ENCODE measurements at places on chromosomes 12 and 14. TPM values are rescaled to one million over a fixed set of nuclear protein-coding genes. Genes with fewer than 3 reads are reported as not detected.

GRCh38 chr14:78152201-78153063 is 17.7 kb upstream of the NRXN3 start:
- no peak overlapping the region for H3K4me3 ChIP-seq
- peaks cover 15% of the 10 kb centered on the region for H3K4me1 ChIP-seq
- H3K36me3 ChIP-seq = no peaks in the 10 kb centered on the region
- H3K27ac ChIP-seq = no peak overlapping the region
- no peak for DNase-seq
- H3K27me3 ChIP-seq = peaks cover 48% of the 10 kb centered on the region

DNA sequence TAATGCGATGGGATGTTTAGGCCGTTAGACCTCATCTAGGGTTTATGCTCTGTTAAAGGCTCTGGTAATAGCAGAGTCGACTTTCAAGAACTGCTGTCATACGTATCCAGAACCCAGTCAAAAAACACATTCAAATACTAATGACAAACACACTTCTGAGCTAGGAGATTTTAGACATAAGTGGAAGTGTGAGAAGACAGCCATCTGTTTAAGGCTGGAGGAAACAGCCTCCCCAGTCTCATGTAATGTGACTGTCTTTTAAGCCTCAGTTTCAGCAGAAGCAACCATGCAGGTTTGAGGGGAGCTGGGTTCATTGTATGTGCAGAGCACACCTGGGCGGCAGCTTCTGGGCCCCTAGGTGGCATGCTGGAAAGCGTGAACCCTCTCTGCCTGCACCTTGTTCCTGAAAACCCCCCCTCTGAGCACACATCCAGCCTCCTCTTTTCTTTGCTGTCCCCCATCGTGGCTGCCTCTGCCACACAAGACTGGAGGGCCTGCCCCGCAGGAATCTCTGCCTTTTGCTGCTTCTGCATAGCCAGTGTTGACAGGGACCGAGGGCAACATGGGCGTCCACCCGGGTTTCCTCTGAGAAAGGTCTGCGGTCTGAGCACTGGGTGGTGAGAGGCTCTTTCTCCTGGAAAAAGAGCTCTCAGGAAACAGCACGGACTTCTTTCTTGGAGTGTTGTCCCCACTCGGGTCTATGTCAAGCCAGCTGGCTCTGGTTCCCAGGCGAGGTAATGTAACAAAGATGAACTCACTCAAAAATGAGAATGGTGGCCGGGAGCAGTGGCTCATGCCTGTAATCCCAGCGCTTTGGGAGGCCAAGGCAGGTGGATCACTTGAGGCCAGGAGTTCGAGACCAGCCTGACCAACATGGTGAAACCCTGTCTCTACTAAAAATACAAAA is 11.6 kb downstream of the WNT5B start:
- no peaks in the 10 kb centered on the region for H3K27me3 ChIP-seq
- DNase-seq = no peak
- H3K36me3 ChIP-seq = peaks cover 9% of the 10 kb centered on the region
- H3K4me3 ChIP-seq = no peak overlapping the region

GRCh38 chr14:103634156-103634555 is 5.1 kb downstream of the KLC1 start:
- H3K27me3 ChIP-seq = no peaks in the 10 kb centered on the region
- no peak overlapping the region for H3K27ac ChIP-seq
- DNase-seq = no peak
- no peak overlapping the region for H3K4me3 ChIP-seq

DNA sequence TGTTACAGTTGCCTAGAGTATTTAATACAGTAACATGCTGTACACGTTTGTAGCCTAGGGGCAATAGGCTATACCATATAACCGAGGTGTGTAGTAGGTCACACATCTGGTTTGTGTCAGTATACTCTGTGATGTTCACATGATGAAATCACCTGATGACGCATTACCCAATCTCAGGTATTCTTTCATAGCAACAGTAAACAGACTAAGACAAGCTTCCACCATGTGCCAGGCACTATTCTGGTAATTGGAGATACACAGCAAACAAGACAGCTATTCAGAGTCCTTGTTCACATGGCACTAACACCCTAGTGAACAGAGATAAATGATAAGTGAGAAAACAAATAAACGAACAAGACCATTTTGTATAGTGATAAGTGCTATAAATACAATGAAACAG is 3.8 kb upstream of the PDE3A start:
- H3K4me1 ChIP-seq = no peaks in the 10 kb centered on the region
- DNase-seq = no peak
- no peaks in the 10 kb centered on the region for H3K36me3 ChIP-seq
- no peak overlapping the region for H3K4me3 ChIP-seq

DNA sequence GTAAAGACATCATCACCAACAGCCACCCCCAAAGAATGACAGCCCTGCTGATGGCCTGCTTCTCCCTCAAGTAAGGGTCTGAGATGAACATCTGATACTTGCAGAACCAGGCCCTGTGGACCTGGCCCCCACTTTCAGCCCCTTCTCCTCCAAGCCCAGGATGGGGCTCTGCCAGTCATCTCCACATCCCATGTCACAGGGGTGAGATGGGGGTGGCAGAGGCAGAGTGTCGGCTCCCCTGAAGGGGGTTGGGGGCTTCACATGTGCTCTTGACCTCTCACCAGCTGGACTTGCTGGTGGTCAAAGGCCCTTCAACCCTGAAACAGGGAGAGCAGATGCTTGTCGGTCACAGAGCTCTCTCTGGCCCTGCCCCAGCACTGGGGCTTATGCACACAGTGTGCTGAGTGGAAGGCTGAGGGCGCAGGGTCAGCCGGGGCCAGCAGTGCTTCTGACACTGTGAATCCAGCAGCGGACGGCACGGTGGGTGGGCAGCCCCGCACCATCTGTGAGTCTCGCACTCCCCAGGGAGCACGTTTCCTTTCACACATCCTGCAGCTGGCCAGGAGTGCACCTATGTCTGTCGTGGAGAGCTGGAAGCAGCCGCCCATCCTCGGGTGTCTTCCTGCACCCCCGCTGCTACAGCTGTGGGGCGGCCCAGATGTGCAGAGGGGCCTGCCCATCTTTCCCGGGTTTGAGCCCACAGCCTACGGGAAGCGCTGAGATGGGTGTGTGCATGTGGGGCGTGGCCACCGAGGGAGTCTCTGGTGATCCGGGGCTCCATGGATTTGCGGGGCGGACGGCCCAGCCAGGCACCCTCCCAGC is 94.3 kb downstream of the ADGRD1 start:
- H3K27me3 ChIP-seq = no peaks in the 10 kb centered on the region
- no peak overlapping the region for H3K4me3 ChIP-seq
- DNase-seq = no peak
- H3K27ac ChIP-seq = no peak overlapping the region
- no peaks in the 10 kb centered on the region for H3K36me3 ChIP-seq
- no peaks in the 10 kb centered on the region for H3K4me1 ChIP-seq

- H3K27ac ChIP-seq = peak overlapping the region; percentile 81
- no peak for DNase-seq
- no peak overlapping the region for H3K4me3 ChIP-seq
- H3K27me3 ChIP-seq = no peaks in the 10 kb centered on the region
Measured at GRCh38 chr14:105421723-105422615, 2.3 kb downstream of the MTA1 start.

DNA sequence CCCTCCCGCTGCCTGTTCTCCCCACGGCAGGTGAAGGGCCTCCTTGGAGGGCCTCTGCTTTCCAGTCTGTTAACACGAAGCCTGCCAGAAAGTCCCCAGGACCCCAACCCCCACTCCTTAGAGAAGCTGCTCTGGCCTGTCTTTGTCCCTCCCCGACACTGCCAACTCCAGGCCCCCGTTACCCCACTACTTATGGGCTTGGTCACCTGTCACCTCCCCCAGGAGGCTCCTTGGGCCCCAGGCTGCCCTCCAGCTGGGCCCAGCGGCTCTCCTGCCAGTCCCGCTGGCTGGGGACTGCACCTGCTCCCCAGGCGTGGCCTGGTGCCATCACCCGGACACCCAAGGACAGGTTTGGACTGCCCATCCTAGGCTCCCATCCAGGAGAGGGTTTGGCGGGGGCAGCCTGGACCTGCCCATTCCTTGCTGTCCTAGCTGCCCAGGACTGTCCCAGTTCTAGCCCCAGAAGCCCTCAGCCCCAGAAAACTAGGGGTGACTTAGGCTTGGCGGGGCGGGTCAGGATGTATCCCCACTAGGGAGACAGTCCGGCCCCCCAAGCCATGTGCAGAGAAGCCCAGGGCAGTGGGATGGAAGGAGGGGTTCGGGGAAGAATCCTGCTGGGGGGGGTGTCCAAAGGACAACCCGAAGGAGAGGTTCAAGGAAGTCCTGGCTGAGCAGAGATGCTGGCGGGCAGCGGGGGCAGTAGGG is 155.7 kb upstream of the C14orf180 start:
- H3K27me3 ChIP-seq = no peaks in the 10 kb centered on the region
- no peak overlapping the region for H3K27ac ChIP-seq
- H3K4me3 ChIP-seq = no peak overlapping the region
- no peaks in the 10 kb centered on the region for H3K36me3 ChIP-seq

- peak; percentile 57 for DNase-seq
- H3K27me3 ChIP-seq = no peaks in the 10 kb centered on the region
- no peaks in the 10 kb centered on the region for H3K36me3 ChIP-seq
Measured at GRCh38 chr14:56487090-56487667, 92.4 kb upstream of the TMEM260 start.

DNA sequence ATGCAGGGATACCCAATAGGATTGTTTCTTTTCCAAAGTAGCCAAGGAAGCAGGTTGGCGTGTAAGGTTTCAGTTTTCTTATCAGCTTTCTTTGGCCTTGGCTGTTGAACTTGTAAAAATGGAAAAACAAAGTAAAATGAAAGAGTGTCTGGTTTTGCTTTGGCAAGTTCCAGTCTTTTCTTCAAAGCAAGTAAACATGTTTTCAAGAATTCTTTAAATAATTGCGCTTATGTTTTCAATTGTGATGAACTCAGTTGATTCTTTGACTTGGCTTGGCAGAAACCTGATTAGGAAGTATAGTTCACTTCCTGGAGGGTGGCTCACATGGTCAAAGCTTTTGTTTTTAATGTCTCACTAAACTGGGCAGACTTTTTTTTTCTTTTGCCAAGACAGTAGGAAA is 112.2 kb upstream of the USP44 start:
- H3K4me1 ChIP-seq = no peaks in the 10 kb centered on the region
- no peak overlapping the region for H3K27ac ChIP-seq

DNA sequence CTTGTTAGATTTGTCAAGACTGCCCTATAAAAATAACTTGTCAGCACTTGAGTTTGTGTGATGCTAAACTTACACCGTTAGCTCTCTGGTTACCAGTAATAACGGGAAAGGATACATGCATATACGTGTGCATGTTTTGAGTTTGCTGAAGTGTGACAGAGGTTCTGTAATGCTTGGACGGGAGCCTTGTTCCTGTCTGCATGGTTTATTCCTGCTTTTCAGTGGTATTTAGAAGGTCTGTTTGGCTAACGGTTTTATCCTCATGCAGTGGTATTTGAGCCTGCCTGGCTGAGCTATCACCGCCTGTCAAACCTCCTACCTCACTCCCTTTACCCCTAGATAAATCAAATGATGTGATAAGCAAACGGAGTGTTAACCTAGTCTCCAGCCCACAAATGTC is 305.6 kb downstream of the GALC start:
- peaks cover 38% of the 10 kb centered on the region for H3K4me1 ChIP-seq
- peak overlapping the region; percentile 66 for H3K27ac ChIP-seq
- DNase-seq = no peak
- no peak overlapping the region for H3K4me3 ChIP-seq

GRCh38 chr12:99476956-99477355 is 170.6 kb upstream of the GARIN6 start:
- no peaks in the 10 kb centered on the region for H3K27me3 ChIP-seq
- DNase-seq = no peak
- H3K4me3 ChIP-seq = no peak overlapping the region
- H3K4me1 ChIP-seq = no peaks in the 10 kb centered on the region

GRCh38 chr14:65223636-65224035 is 121.3 kb upstream of the MAX start:
- no peak overlapping the region for H3K4me3 ChIP-seq
- H3K36me3 ChIP-seq = no peaks in the 10 kb centered on the region
- no peak overlapping the region for H3K27ac ChIP-seq

DNA sequence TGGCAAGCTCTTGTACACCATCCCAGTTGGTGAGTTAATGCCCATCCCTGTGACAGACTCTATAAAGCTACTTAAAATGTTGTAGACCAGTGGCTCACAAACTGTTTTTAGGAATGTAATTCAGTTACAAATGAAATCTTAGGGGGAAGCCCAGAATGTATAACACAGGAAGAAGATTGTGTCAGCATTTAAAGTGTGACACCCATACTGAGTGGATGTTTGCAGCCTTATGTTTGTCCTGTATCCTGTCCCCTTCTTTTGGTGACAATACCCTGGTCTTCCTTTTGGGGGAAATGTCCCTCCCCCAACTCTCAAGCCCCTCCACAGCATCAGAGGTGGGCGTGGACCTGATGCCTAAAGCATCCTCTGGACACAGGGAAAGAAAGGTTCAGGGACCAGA is 47.6 kb upstream of the FAM222A start:
- no peak overlapping the region for H3K27ac ChIP-seq
- no peaks in the 10 kb centered on the region for H3K27me3 ChIP-seq
- no peaks in the 10 kb centered on the region for H3K4me1 ChIP-seq
- H3K4me3 ChIP-seq = no peak overlapping the region

DNA sequence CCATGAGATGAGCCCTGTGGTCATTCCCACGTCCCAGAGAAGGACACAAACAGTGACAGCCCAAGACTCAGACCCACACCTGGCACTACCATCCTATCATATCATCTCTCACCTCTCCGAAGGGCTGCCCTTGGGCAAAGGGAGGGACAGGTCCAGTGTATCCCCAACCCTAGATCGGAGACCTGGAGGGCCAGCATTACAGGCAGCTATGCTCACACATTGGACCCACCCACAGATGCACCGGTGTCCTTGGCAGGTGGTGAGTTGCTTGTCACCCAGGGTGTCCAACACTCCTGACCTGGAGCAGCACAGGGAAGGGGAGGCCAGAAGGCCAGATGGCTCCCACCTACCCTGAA is 117.4 kb downstream of the DICER1 start:
- no peaks in the 10 kb centered on the region for H3K27me3 ChIP-seq
- DNase-seq = no peak

DNA sequence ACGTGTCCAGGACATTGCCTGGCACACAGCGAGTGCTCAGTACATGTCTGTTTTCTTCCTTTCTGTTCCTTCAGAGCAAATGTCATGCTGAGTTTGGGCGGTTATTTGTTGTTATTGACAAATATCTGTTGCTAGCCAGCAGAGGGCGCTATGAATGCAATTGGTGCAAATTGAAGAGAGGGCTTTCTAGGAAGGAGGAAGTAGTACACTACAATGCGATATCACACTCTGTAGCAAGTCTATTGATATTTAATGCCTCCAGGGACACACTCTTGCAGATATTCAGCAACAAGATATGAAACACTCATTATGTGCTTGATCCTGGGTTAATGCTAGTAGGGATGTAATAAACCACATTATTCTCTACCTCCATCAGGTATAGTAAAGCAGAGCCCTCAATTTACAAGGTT is 267.3 kb upstream of the SRRM4 start:
- H3K27me3 ChIP-seq = no peaks in the 10 kb centered on the region
- DNase-seq = no peak
- H3K27ac ChIP-seq = no peak overlapping the region

The ATP5MC2 gene
- 923 TPM for total RNA-seq

The ESR2 gene
- total RNA-seq = 1.0 TPM

The SYT10 gene
- total RNA-seq = 1.8 TPM

The TAS2R14 gene
- total RNA-seq = 3.2 TPM

The STAT2 gene
- total RNA-seq = 59.4 TPM

The FAM90A1 gene
- total RNA-seq = 0.18 TPM
